Esophagus squamous epithelium (tissue), 5 donors: ENCODE measurements at places on chromosomes 13 and 19. TPM values are rescaled to one million over a fixed set of nuclear protein-coding genes. Genes with fewer than 3 reads are reported as not detected.

DNA sequence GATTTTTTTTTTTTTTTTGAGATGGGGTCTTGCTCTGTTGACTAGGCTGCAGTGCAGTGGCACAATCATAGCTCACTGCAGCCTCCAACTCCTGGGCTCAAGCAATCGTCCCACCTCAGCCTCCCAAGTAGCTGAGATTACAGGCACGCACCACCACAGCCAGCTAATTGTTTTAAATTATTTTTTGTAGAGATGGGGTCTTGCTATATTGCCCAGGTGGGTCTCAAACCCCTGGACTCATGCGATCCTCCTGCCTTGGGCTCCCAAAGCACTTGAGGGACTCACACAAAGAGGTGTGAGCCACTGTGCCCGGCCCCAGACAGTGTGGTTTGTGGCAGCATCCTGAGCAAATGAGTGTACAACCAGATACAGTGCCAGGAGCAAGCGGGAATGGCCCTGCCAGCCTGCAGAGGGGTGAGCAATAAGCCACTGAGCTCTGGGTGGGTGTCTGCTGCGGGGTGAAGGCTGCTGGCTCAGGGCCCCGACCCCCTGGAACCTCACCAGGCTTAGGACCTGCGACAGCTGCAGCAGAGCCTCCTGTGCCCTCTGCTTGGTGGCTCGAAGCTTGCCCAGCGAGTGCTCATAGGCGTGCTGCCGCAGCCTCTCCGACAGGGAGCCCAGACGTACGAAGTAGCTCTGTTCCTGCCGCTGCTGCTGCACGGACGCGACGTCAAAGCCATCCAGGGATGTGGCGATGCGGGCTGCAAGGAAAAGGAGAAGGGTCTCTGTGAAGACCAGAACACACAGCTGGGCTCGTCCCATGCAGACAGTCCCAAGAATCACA, 15.9 kb upstream of the TICAM1 start:
- DNase-seq, result no peak

DNA sequence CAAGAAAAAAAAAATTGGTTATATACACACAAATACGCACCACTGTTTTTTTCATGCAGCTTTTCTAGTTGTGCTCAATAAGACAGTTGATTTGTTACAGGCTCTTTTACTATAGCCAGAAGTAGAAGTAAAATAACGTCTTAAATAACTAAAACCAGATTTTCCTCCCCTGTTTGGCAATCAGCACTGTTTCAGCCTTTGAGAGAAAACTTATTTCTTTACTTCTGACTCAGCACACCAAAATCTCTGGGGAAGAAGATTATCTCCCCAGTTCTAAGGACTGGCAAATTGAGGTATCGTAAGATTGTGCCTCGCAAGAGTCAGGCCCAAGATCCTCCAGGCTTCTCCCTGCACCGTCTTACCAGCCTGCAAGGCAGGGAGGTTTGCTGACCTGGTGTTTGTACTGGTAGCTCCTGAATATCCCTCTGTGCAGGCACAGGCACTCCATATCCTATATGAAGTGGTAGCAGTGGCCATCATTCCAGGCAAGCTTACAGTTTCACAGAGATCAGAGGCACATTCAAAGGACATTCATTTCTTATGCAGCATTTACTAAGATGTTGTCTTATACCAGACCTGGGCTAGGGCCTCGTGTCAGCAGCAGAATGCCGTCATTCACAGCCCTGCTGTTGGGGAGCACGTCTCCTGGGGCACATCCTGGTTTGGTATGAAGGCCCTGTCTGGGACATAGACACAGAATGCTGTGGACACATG, 268.2 kb downstream of the ZNF536 start:
- no peak for DNase-seq

- no peak for DNase-seq
Measured at GRCh38 chr13:39604756-39605155, 1.8 kb upstream of the LHFPL6 start.

DNA sequence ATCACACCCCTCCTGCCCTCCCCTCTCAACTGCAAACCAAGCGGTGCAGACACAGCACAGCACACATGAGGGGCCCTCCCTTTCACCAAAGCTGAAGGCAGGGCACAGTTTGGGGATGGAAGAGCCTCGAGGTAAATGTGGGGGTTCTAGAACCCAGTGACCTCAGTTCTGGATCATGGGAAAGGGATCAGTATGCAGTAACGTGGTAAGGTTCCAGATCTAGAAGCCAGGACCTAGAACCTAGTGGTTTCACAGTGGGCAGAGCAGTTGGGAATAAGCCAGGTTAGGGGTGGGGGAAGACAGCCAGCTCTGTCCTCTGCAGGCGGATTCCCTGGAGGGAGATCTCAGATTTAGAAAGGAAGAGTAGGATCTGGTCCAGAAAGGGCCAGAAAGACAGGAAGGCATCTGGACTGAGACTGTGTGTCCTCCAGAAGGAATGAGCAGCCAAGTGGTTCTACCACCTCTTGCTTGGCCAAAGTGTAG, 3.1 kb downstream of the FTL start:
- no peak for DNase-seq

- DNase-seq, result no peak
Measured at GRCh38 chr19:49348305-49349189, 13.3 kb downstream of the CD37 start.

GRCh38 chr19:38252941-38253691, 3.1 kb downstream of the PPP1R14A start:
- no peak for DNase-seq

The CTXN1 gene
- 0.35 TPM for total RNA-seq

The DCLK1 gene
- 0.72 TPM for total RNA-seq
